ENCODE measurements at places on chromosomes 2 and 18.

- DNase-seq, result no peak
Observed at GRCh38 chr18:10351219-10351818, 103.1 kb upstream of the APCDD1 start.

DNA sequence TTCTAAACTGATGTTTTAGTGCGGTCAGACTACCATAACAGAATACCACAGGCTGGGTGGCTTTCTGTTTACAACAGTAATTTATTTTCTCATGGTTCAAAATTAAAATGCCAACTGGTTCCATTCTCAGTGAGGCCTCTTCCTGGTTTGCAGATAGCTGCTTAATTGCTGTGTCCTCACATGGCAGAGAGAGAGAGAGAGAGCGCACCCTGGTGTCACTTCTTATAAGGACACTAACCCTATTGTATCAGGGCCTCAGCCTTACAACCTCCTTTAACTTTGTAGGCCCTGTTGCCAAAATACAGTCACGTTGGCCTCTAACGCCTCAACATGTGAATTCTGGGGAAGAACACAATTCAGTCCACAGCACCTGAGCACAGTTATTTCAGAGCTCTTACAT, 37.5 kb upstream of the ZNF385B start:
- DNase-seq, result peak; percentile 68

DNA sequence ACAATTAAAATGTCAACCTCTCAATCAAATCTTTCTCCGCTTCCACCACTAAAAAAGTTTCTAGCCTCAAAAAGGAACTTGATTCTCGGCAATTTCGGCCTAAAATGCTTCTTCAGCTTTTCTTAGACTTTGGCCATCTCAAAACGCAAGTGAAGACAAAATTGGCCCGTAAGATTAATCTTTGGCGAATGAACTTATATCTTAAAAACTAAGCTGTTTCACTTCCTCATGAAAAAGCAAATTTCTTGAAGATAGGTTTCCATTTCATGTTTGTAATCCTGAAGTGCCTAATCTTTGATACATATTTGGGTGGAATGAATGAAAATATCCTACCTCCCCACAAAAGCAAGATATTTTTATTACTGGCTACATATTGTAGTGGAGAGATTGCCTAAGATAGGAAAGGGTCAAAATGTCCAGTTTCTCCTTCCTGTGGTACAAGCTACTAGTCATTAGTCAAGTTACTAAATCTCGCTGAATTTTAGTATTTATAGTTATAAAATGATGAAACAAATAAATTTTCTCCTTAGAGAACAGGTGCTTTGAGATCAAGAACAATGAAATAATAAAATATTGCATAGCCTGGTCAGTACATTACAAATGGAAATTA, 85.4 kb upstream of the ZEB2 start:
- DNase-seq, result no peak

DNA sequence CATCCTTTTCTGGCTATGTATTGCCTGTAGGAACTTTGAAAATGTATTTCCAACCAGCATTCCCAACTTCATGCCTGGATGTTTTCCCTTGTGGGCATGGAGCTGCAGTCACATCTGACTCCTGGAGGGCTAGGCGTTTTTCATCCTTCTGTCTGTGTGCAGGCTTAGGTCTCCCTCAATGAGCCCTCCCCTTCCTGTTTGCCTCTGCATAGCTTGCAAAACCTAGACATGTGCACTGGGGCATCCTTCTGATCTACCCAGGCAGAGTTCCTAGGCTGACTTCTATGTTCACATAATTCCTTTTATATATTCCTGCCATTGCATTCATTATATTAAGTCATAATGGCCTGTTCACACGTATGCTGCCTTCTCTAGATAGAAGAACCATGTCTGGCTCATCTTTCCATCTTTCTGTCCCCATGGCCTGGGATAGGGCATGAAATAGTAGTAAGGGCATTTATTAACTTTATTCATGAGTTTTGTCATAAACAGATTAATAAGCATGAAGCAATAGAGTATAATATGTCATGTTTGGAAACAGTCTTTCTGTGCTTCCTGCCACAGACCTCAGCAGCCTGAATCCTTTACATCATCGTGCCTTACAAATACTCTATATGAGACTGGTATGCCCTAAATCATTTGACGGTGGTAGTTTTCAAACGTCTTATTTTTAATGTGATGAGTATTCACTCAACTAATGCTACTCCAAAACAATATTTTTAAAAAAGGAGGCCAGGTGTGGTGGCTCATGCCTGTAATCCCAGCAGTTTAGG, 195.6 kb downstream of the TGIF1 start:
- DNase-seq, result no peak

GRCh38 chr2:85628658-85629057, 12.7 kb downstream of the USP39 start:
- DNase-seq, result no peak

DNA sequence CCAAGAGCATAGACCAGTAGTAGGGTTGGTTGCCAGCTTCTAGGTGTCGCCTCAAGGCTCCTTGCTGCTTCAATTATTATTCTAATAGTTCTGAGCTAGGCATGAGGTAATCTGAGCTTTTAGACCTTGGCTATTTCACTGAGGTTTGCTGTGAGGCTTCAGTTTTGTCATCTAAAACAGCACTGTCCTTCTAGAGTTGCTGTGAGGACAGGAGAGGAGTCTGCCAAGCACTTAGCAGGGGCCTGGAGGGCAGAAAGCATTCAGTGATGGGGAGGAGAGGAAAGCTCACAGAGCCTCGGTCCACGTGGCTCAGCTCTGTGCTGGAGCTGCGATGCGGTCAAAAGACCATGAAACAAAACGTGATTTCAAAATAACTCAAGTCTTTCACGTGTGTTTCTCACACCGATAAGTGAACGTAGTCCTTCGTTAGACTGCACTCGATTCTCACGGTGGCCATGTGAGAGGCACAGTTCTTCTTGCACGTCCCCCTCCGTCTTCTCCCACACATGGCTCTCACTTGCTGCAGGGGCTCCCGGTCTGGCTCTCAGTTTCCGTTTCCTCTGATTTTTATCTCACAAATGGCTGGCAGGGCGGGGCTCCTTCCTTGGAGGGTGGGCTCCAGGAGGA, 113.7 kb downstream of the B3GNT2 start:
- DNase-seq, result peak; percentile 78

- DNase-seq, result no peak
Observed at GRCh38 chr2:237540823-237541222, 25.6 kb upstream of the PRLH start.

DNA sequence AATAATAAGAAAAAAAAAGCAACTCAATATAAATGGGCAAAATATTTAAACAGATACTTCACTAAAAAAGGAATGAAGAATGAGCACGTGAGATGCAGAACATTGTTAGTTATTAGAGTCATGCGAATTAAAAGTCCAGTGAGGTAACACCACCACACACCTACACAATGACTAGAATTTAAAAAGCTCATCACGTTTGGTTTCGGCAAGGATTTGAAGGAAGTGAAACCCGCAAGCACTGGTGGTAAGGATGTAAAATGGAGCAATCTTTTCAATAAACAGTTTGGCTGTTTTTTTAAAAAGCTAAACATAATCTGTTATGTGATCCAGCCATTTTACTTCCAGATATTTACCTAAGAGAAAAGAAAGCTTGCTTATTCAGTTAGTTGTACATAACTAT, 1181.6 kb upstream of the CELF4 start:
- DNase-seq, result no peak

DNA sequence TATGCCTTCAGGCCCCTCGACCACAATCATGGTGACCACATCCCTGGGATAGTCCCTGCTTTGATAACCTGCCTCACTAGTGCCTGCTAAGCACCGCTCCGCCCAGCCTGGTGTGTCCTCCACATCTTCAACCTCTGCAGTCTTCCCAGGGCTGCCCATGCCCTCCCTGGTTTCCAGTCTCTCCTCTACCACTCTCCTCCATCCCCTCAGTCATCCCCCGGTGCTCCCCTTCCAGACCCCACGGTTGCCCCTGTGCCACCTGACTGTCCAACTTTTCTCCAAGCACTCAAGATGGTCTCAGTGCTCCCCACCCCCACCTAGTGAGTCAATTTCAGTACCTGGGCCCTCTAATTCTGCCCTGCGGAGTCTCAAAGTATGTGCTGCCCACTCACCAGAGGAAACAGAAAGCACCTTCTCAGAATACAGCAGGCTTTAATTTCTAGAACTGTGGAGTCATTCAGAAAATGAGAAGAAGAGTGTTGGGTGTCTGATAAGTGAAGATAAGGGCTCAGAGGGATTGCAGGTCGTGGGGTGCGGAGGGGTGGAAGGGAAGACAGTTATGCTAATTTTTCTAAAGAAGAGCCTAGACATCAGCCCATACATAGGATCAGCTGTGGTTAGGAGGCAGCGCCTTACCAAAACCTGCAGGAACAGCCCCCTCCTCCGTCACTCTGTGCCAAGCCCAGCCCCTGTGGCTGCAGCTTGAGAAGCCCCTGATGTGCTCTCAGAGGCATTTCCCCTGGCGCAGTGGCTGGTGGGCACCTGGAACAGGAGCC, 53.6 kb upstream of the CAB39 start:
- DNase-seq, result no peak

DNA sequence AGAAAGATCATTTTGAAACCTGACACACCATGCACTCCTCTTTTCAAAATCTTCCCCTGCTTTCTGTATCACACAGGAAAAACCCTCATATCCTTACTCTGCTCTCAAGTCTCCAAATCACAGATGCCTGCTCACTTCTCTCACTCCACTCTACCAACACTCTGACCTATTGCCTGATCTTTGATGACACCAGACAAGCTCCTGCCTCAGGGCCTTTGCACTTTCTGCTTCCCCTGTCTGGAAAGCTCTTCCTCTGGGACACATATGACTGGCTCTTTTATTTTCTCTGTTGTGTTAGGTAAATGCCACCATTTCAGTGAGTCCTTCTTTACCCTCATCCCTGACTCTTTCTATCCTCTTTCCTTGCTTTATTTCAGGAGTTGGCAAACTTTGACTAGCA, 1300.7 kb upstream of the ZEB2 start:
- DNase-seq, result no peak

GRCh38 chr18:31990823-31991222, 27.8 kb upstream of the RNF125 start:
- DNase-seq, result no peak

DNA sequence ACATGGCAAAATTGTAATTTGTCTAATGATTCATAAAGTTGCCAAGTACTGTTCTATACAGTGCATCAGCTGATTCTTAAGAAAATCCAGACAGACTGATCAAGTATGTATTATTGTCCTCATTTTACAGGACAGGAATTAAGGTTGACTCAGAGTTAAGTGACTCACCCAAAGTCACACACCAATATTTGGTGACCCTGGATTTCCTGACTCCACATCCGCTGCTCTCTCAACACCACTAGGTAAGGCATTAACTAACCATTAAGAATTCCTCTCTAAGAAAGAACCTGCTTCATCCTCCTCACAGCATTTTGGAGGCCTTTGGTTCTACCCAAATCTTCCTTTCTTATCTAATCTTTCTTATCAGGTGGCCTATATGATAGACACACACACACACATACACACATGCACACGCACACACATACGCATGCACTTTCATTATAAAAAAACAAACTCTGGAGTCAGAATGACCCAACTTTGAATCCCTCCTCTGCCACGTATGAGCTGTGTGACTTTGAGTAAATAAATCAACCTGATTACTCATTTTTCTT, 150.8 kb downstream of the ANKRD44 start:
- no peak for DNase-seq

GRCh38 chr2:123303731-123304130, 721.4 kb upstream of the CNTNAP5 start:
- DNase-seq, result no peak

DNA sequence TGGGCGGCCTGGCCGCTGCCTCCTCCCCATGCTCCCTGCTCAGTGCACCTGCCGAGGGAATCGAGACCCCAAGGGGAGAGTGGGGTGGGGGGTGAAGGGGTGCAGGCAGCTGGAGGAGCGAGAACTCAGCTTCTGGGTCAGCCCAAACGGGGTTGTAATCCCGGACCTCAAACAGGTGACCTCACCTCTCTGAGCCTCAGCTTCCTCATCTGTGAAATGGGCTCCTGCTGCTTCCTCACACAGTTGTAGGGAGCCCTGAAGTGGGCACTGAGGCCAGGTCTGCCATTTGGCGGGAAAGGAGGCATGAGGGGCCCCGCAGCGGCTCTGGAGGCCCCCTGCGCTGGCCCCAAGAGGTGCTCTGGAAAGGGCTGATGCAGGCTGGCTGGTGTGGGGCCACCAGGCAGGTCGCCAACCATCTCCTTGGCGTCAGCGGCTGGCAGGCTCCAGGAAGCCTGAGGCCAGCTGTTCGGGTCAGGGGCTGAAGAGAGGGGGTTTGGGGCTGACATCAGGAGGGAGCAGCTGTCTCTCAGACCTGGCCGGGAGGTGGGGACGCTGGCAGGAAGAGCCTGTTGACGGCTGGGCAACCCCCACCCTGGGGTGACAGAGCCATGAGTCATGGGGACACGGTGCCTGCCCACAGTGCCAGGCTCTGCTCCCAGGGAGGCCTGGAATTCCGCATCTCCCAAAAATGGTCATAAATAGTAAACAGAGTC, 4.9 kb downstream of the KLHL30 start:
- DNase-seq, result no peak

GRCh38 chr2:228602288-228602687, 420.8 kb upstream of the SPHKAP start:
- no peak for DNase-seq

GRCh38 chr2:71001981-71002570, 7.4 kb upstream of the TEX261 start:
- DNase-seq, result no peak

- DNase-seq, result peak; percentile 14
Observed at GRCh38 chr2:16525265-16525887, 140.3 kb downstream of the CYRIA start.

- no peak for DNase-seq
Observed at GRCh38 chr2:101500180-101500579, 25.3 kb upstream of the RFX8 start.

DNA sequence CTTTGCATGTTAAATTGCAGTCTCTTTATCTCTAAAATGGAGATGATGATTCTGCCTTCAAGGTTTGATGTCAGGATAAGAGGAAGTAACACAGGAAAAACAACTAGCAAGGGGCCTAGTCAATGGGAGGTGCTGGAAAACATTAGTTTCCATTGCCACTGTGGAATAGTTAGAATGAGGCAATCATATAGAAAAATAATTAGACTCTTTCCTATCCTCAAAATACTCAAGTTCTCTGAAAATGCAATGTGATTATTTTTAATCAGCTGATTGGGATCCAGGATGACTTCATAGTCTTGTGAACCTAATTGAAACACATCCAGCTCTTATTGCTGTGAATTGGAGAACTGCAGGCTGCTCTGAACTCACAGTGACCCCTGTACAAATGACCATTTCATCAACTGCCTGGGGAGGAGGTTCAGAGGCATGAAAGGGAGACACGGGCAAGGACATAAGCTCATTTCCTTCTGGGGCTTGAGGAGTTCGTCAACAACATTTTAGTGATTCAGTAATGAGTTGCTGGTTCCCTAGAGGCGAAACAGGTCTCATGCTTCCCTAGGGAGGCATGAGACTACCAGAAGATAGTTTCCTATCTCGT, 422.5 kb downstream of the LPIN1 start:
- DNase-seq, result peak; percentile 11

DNA sequence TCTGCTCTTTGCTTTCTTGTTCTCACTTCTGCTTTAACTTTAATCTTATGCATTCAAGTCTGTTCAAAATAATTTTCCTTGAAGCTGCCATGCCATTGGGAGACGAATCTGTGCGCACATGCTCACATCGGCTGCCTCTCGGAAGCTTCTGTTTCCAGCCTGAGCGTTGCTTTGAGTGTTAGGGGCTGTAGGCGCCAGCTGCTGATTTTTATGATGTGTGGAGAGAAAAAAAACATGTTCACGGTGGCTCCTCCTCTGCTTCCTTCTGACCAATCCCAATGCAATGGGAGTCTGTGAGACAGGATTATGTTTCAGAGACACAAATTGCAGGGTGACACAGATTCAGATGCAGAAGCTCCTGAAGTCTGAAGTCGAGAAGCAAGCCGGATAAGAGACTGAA, at the start of gene MC4R:
Gene MC4R (minus strand): TSS at position 180 of the 400 bp plus-strand sequence. CDS start 426 bp downstream, outside the sequence.
- peak; percentile 92 for DNase-seq

All from SK-N-DZ (cell line).